ENCODE measurements at places on chromosomes 6 and 20. TPM values are rescaled to one million over a fixed set of nuclear protein-coding genes. Genes with fewer than 3 reads are reported as not detected.

Gene SLC17A9
- 3.9 TPM for total RNA-seq

Gene DTD1
- total RNA-seq: 35.5 TPM

Gene SAMD3
- not detected for total RNA-seq

Gene PRND
- under 0.01 TPM for total RNA-seq

Gene BPIFA1
- not detected for total RNA-seq

Gene KLC4
- total RNA-seq: 13.1 TPM

Gene PPP1R14C
- total RNA-seq: not detected

Gene LY6G6F
- total RNA-seq: not detected

Gene ETV7
- total RNA-seq: 0.22 TPM

Gene TINAG
- total RNA-seq: not detected

Gene TXLNB
- total RNA-seq: 0.40 TPM

Gene PMEPA1
- 1.3 TPM for total RNA-seq

Gene OPRM1
- total RNA-seq: not detected

Gene CRIP3
- total RNA-seq: not detected

Gene RTN4IP1
- total RNA-seq: 2.8 TPM

Gene TMC2
- total RNA-seq: not detected

Gene RIPPLY2
- total RNA-seq: 0.40 TPM

Gene RIPK1
- total RNA-seq: 22.4 TPM

Gene ADGB
- total RNA-seq: not detected

Gene SLPI
- not detected for total RNA-seq

Gene LRFN2
- not detected for total RNA-seq

Gene MRPS10
- 37.9 TPM for total RNA-seq

Gene MROH8
- total RNA-seq: 0.65 TPM

Gene VSTM2L
- under 0.01 TPM for total RNA-seq

Gene GPX5
- not detected for total RNA-seq

Gene CRYBG1
- 7.4 TPM for total RNA-seq

Gene SRXN1
- total RNA-seq: 21.2 TPM

Gene LINC00237
- total RNA-seq: not detected

Gene RBM12
- 38.7 TPM for total RNA-seq

Gene ARG1
- not detected for total RNA-seq

Gene CST7
- not detected for total RNA-seq

Gene TTBK1
- total RNA-seq: not detected

Gene SRSF6
- 38.9 TPM for total RNA-seq

Gene RAMACL
- total RNA-seq: 1.3 TPM

Gene OR12D1
- total RNA-seq: not detected

Gene PROCR
- 328 TPM for total RNA-seq

Gene BEND6
- total RNA-seq: not detected

Gene CTCFL
- not detected for total RNA-seq

Gene PCSK2
- total RNA-seq: not detected

Gene NRN1
- total RNA-seq: 28.1 TPM

Gene NKAPL
- total RNA-seq: 0.22 TPM

Gene GSTA3
- total RNA-seq: not detected

Gene B3GAT2
- not detected for total RNA-seq

Gene RAB44
- total RNA-seq: not detected

Gene NMBR
- not detected for total RNA-seq

Gene ZSCAN31
- total RNA-seq: 9.1 TPM

Gene TMEM217
- total RNA-seq: 8.5 TPM

Gene BACH2
- total RNA-seq: 2.8 TPM

Gene HLA-DQB1
- total RNA-seq: not detected

Gene GMPR
- total RNA-seq: 15.9 TPM

Gene EPHA7
- under 0.01 TPM for total RNA-seq

Gene COMMD7
- 21.0 TPM for total RNA-seq

Gene SOBP
- 0.20 TPM for total RNA-seq

Gene LY6G5C
- 1.7 TPM for total RNA-seq

Gene CYP24A1
- not detected for total RNA-seq

Gene ZNF391
- total RNA-seq: 0.22 TPM

All from lung microvascular endothelial cell (primary cell).